ENCODE measurements at places on chromosomes 5 and 9.
A peak's percentile ranks its signal among the peaks of the same experiment; 100 is the strongest.

DNA sequence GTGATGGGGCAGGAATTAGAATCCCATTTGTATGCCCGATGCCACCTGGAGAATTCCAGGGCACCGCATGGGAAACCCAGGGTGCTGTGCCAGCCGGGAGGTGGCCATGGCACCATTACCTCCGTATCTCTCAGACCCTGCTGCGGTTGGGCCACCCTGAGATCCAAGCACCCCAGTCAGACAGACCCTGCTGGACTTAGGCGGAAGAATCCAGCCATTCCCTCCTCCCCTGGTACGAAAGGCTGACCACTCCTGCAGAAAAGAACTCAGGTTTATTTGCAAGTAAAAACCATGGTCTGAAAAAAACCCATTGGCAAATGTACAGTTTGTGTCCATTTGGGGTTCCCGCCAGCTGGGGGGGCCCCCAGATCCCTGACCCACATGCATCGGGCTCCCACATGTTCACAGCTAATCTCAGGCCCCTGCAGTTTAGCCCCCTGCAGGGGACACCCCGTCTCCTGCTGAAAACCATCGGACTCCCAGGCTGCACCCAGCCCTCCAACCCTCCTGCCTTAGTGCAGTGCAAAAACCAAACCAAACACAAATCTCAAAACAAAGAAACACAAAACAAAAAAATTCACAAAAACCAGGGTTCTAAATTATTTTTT, 23.6 kb upstream of the SARDH start:
- peak; percentile 59 for DNase-seq

DNA sequence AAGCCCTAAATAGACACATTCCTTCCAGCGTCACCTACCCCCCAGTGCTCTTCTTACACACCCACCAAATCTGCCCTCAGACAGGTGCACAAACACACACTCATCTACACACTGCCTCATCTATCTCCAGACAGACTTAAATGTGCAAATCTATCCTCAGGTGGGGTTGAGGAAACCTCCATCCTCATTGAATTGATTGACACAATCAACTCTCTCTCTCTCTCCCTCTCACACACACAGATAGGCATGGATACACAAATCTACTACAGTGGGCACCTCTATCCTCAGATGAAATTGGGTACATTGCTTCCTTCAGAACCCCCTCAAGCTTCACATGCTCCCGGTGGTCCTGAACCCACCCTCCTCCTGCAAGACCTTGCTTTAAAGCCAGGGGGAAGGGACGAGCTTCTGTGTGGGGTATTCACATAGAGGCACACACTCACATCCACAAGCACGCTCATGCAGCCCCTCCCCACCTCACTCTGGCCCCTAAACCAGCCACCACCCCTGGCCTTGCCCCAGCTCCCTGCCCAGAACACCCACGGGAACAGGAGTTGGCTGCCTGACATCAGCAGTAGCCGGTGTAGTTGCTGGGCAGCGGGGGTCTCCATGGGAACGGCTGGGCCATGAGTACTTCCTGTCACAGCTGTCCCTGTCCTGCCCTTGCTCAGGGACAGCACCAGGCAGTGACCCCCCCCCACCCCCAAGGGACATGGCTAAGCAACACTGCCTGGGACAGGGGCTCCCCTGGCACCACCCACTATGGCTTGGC, 22.8 kb downstream of the PCDH1 start:
- DNase-seq: no peak

GRCh38 chr5:145718956-145719355, 116.2 kb downstream of the PRELID2 start:
- DNase-seq: no peak

DNA sequence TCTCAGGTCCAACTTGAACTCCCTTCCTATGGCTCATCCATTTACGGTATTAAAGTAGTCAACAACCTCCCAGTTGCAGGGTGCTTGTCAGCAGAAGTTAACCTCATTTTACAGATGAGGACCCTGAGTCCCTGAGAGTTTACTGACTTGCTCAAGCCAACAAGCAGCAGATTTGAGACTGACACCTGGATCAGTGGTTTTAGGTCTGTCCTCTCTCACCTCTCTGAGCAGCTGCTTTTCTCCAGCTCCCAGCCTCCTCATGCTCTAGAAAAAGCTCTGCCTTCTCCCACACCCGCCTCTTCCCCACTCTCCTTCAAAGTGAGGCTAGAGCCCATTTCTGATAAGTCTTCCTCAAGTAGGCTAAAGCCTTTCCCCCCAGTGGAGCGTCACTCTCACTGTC, 56.4 kb downstream of the GABBR2 start:
- no peak for DNase-seq

- DNase-seq: no peak
Measured at GRCh38 chr5:107268241-107268640, 402.5 kb downstream of the EFNA5 start.

- no peak for DNase-seq
Measured at GRCh38 chr5:160020964-160021363, 12.0 kb downstream of the TTC1 start.

DNA sequence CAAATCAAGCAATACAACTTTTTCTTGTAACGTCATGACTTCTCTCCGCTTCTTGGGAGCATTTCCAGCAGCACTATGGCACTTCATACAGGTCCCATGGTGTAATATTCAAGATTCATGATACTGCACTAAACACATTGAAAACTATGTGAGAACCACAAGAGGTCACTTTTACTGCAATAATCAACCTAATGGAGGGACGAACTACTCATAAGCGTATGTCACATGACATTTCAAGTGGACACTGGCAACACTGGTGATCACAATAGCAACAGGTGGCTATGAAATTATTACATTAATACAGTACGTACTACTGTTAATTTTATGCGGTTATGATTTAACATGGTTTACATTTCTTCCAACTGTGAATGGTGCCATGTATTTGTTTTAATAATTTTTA, 78.6 kb upstream of the TBC1D9B start:
- DNase-seq: no peak

GRCh38 chr9:7613931-7614330, 185.6 kb downstream of the DMAC1 start:
- DNase-seq: no peak

DNA sequence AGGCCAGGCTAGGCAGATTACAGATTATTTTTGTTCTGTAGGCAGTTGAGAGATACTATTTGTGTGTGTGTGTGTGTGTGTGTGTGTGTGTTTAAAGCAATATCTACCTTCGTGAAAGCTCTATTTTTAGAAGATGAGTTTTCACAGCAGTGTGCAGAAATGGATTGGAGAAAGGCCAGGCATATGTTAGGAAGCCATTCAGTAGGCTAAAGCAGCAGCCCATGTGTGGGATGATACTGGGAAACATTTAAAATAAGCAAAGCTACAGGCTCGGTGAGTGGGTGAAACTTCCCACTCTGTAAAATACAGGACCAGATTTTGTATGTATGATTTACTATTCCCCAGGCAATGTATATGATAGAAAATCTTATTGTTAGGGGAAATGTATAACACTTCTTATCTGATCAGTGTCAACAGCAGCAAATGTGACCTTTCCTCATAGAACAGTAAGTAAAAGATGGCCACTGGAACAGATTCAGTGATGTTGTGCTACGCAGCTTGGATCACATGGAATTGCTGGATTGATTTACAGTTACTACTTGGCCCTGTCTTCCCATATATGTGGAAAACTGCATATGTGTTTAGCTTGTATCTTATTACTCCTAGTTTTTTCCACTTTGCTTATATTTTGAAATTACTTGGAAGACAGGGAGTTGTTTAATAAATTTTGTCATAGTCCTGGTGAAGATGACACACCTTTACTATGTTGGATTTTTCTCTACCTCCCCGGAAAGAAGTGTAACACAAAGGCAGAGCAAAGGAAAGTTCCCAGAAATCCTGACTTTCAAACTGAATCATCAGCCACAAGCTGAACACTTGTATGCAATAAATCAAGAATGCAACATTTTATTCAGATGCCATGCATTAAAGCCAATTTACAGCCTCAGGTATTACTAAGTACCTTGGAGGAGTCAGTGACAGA, 1077.7 kb upstream of the SEMA6A start:
- DNase-seq: no peak

DNA sequence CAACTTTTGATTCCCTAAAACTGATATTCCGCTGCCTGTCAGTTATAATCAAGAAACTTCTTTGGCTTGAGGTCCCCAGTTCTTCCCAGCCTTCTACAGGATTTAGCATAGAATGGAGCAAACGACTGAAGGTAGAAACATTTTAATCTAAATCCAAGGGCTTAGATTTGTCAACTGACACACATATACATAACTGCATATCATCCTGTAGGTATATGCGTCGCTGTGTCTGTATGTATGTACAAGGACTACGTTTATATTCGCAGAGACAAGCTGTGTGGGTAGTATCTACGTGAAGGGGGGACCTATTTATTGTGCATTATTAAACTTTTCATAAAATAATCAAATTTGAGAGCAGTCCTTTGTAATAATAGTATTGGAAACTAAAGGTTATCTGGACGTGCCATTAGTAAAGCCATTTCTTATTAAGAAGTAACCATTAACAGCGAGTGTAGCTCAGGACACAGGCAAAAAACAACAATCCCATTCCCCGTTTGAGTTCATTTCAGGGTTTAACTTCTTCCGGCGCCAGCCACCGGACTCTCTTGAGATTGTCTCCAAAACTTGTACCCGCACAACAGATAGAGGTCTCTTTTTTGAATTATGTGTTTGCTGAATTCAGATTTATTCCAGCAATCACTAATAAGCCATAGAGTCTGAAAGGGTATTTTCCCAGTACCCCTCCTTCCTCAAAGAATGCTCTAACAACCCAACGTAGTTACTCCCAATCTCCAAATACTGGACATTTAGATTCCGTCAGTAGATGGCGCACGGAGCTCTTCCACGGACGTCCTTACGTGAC, 2.1 kb upstream of the MLLT3 start:
- no peak for DNase-seq

DNA sequence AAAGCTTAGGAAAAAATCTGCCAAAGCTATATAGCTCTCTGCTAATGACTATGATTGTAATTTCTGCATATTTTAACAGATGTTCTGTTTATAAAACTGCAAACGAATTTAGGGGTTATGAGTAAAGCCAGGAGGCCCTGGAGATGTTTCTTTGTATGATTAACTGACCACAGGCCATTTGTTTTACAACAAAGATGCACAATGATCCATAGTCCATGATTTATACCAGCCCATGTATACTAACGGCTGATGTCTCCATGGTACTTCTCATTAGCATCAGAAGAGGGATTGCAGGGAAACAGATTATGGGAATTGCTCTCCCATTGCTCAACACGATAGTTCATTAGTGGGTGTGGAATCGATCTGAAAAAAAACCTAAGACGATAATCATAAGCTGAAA, 78.9 kb downstream of the PPP2R2B start:
- no peak for DNase-seq

DNA sequence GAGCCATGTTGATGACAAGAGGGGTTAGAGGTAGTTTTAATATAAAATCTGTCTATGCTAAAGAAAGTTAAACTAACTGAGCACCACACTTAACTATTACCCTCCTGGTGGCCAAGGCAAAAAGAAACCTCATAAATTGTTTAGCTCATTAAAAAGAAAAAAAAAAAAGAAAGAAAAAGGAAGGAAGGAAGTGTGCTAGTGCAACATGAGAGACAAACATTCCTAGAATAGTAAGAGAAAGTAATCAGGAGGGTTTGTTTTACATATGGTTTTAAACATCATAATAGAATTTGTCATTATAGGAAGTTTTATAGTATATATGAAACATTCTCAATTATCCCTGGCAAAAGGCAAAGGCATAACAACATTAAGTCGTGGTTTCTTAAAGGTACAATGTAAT, 152.3 kb downstream of the SNX18 start:
- DNase-seq: no peak

GRCh38 chr5:122442938-122443337, 130.9 kb downstream of the SNCAIP start:
- DNase-seq: no peak
